ENCODE measurements at places on chromosomes 11 and 22. TPM values are rescaled to one million over a fixed set of nuclear protein-coding genes. Genes with fewer than 3 reads are reported as not detected.

The CRYBA4 gene
- not detected for total RNA-seq

The TRIM49 gene
- not detected for total RNA-seq

The KRTAP5-11 gene
- not detected for total RNA-seq

The CECR2 gene
- not detected for total RNA-seq

The DEUP1 gene
- total RNA-seq: not detected

The AMPD3 gene
- 13.0 TPM for total RNA-seq

The CDC45 gene
- 86.3 TPM for total RNA-seq

The CATSPER1 gene
- total RNA-seq: not detected

The UCP3 gene
- 0.32 TPM for total RNA-seq

The RBFOX2 gene
- 4.3 TPM for total RNA-seq

All from activated naive CD4-positive, alpha-beta T cell treated with anti-CD3 and anti-CD28 coated beads for 36 hours (primary cell).